ENCODE measurements at places on chromosomes 2 and 18.

GRCh38 chr2:63081404-63081803 lies 30.8 kb downstream of the OTX1 start:
- no peak for DNase-seq

DNA sequence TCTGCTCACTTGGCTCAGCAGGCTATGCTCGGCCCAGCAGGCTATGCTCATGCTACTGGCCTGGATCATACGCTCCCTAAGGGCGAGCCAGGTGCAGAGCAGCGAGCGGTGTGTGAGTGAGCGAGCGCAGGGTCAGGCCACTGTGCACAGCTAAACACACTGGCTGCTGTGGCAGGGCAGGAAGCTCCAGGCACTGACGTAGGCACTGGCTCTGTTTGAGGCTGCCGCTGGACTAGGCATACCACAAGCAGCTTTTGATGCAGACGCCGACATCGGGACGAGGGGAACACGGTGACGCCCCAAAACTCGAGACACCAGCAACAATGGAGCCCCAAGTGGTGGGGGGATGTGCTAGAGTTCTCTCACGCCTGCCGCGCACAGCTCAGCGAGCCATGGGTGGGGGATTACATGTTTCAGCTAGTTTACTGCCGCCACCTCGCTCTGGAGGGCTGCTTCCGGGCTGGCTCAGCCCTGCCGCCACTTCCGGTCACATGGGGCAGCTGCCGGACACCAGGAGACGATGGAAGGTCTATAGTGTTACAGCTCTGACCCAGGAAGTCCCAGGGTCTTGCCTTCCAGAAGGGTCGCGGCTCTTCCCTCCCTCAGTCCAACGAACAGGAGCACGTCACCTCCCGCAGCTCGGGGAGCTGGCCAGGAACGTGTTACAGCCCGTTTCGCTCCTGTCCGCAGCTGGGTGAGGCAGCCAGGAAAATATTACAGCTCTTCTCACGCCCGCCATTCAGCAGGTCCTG lies 1176.9 kb upstream of the LRRTM1 start:
- DNase-seq: no peak

DNA sequence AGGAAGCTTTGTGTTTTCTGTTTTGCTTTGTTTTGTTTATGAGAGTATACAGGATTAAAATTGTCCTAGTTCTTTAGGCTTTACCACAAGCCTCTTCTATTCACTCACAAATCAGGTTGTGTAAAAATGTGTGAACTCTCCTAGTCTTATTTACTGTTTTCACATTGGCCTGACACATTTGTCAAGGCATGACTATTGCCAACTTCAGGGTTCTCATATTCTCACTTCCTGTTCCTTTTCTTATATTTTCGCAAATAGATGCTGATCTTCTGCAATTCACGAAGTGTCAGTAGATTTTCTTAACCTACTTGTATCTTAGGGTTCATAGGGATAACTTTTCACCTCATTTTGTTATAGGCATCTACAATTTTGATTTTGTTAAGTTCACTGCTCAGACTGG lies 67.1 kb downstream of the CCDC102B start:
- DNase-seq: no peak

- no peak for DNase-seq
Observed at GRCh38 chr2:88126772-88127637, 857 bp downstream of the FABP1 start.

- no peak for DNase-seq
Observed at GRCh38 chr2:237480988-237481525, 6.0 kb upstream of the MLPH start.

- no peak for DNase-seq
Observed at GRCh38 chr18:31492671-31493070, 5.3 kb upstream of the DSG2 start.
